ENCODE measurements at places on chromosomes 1 and 21.

DNA sequence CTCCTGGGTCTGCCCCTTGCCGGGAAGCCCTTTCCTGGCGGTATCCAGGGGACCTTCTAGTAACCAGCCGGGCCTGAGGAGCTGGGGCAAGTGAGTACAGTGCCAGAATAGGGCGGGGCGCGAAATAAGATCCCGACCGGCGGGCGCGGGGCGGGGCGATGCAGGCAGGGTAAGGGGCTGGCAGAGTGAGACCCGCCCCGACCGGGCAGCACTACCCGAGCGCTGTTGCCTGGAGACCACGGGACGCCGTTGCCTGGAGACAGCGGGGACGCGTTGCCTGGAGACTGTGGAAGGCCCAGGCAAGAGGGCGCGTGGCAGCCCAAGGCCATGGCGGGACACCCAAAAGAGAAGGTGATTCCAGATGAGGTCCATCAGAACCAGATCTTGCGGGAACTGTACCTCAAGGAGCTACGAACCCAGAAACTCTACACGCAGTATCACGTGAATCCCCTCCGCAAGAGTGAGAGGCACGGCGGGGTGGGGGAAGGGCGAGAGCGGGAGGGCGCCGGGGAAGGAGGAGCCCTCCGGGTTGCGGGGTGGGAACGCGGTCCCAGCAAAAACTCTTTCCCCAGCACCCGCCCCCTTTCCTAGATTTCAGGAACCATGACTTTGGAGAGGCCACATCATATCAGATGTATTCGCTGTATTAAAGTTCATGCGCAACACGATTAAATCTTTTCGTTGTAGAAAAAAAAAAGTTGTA, 24.3 kb downstream of the EBNA1BP2 start:
- DNase-seq: peak; percentile 5

GRCh38 chr1:15401391-15402055, 8.2 kb upstream of the EFHD2 start:
- no peak for DNase-seq

- no peak for DNase-seq
Measured at GRCh38 chr1:151371370-151372057, 991 bp downstream of the SELENBP1 start.

- peak; percentile 54 for DNase-seq
Measured at GRCh38 chr1:110783292-110783918, 89.5 kb upstream of the CD53 start.

DNA sequence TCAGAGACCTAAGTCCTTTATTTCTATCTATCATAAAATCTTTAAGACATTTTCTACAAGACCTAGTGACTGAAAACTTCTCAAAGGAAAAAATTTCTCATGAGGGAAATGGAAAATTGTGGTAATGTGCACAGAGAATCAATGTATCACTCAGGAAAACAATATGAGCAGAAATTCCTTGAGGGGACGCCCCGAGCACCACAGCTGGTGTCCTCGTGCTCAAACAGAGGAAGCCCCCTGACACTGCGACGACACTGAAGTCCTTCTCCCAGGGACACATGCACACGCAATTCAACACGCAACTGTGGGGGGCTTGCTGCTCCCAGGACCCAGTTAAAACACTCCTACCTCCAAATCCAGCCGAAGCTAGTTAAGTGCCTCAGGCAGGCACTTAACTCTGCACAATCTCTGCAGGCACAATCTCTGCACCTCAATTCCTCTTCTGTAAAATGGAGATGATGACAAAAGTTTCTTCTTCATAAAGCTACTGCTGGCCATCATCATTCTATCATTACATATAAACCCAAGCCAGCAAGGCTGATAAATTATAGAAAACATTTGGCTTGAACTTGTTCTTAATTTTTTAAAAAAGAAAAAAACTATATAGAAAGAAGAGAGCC, 16.0 kb downstream of the ZBTB17 start:
- no peak for DNase-seq

DNA sequence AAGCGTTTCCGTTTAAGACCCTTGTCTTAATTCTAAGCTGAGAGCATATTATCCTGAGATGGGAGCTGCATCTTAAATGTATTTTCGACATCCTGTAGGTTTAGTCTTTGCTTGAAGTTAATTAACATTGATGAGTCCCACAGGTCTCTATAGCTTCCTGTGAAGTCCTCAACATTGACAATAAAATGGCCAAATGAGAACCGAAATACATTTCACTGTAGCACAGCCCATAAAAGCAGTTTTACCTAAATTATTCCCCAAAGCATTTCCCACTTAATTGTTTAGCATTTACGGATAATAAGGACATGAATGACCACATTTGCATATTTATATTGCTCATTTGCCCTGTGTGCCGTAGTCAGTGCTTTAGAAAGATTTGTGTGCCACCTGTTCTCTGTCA, 116.4 kb downstream of the CRB1 start:
- no peak for DNase-seq

GRCh38 chr1:117696561-117696960, 90.7 kb downstream of the TENT5C start:
- DNase-seq: no peak

GRCh38 chr21:36788120-36788638, 89.3 kb downstream of the SIM2 start:
- no peak for DNase-seq

DNA sequence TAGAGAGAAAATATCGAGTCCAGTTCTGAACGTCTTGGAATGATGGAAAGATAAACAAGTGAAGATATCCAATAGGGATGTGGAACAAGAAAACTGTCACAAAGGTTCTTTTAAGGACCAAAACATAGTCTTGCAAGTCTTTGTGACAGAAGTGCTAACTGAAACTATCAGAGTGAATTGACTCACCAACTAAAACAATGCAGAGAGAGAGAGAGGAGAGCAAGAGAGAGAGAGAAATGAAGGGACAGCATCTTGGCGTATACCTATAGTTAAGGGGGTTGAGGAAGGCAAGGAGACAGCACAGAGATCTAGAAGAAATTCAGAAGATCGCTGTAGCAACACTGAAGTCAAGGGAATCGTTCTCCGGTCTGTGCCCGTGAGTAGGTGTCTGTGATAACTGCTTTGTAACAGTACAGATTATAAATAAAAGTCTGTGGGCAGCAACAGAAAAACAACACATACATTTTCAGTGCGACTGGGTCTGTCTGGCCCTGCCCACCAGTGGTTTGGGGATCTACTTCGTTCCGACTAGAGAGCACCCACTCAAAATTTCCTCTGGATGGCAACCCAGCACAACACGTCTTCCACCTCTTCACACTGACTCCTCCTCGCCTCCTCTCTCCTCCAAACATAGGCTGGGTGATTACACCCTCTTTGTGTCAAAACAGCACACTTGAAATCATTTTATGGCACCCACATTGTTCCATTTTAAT, 4.8 kb upstream of the COA6 start:
- DNase-seq: no peak

- no peak for DNase-seq
Measured at GRCh38 chr21:34623516-34623915, 8.6 kb upstream of the RCAN1 start.

DNA sequence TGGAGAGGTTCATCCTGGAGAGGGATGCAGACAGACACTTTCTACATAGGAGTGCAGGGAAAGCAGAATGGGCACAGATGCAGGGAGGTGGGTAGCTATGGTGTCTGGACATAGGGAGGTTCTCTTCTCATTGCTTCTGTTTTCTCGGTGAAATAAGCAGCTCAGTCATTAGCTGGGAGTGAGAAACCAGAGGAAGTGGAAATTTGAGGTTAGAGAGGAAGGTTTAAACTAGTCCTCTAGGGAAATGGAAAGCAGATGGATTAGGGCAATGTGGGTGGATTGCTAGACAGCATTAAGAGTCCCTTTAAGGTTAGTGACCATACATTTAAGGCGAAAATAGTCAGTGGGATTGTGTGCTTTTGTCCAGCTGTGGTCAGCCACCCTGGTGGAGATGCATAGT, 39.6 kb downstream of the MPZL1 start:
- DNase-seq: no peak

GRCh38 chr1:8145545-8146202, 119.6 kb upstream of the ERRFI1 start:
- no peak for DNase-seq

- no peak for DNase-seq
Measured at GRCh38 chr1:29396438-29397255, 160.3 kb downstream of the PTPRU start.

GRCh38 chr1:17768651-17769241, 13.6 kb downstream of the ACTL8 start:
- no peak for DNase-seq

GRCh38 chr1:147515045-147515869, 26.0 kb upstream of the BCL9 start:
- no peak for DNase-seq

GRCh38 chr1:25523542-25523941, 19.9 kb upstream of the LDLRAP1 start:
- no peak for DNase-seq

DNA sequence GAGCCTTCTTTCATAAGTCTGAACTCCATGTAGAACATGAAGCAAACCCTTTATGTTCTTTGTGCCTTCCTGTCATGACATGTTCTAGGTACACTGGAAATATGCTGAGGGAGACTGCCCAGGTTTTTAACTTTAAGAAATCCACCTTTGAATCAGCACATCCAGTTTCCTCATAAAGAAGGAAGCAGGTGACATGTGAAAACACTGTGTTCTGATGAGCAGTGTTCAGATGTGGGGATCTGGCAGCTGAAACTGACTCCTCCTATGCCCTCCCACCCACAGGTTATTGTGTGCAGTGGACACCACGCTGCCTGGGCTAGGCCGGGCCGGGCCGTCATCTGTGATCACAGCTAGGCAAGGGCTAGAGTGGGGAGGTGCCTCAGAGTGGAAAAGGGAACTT, 51.1 kb downstream of the CNN3 start:
- DNase-seq: no peak

- DNase-seq: peak; percentile 40
Measured at GRCh38 chr1:179867493-179868330, 9.9 kb downstream of the TOR1AIP2 start.

DNA sequence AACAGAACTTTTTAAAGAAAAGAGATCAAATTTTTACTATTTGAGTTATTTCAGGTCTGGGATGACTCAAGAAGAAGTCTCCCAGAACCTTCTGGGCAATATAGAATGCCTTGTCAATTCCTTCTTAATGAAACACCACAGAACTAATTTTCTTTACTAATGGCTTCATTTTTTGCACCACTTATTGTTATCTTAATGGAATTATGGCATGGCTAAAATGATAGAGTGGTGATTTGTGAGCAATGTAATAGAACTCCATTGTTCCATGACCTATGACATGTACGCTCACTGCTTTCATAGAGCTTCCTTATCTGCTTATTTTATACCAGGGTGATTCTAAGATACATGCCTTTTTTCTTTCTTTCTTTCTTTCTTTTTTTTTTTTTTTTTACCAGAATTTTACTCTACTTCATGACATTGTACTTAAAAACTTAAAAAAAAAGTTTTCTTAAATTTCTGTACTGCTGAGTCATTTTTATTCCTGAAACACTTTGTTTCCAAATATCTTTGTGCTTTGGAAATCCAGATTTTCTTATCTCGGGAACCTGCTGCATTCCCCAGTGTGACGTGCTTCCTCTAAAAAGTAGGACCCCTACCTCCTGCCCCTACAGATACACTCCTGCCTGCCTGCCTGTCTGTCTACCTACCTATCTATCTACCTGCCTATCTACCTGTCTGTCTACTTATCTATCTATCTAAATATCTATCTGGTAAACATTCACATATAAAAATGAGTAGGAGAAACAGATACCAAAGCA, 284.9 kb downstream of the PBX1 start:
- DNase-seq: no peak

GRCh38 chr1:12756768-12757413, 10.9 kb downstream of the CFAP107 start:
- DNase-seq: no peak

DNA sequence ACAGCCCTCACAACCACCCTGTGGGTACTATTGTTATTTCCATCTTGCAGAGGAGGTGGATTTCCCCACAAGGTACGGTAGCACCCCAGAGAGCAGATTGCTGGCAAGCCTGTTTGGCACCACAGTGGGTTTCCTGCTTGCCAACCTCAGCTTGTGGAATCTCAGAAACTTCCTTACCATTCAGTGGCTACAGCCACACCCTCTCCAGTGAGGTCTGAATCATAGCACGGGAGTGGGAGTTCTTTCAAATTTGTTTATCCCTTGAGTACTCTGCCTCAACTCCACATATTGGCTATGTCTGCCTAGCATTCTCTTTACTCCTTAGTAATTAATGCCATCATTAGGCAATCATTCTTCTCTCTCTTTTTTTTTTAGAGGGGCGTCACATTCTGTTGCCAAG, 162.1 kb downstream of the PTPRU start:
- no peak for DNase-seq

DNA sequence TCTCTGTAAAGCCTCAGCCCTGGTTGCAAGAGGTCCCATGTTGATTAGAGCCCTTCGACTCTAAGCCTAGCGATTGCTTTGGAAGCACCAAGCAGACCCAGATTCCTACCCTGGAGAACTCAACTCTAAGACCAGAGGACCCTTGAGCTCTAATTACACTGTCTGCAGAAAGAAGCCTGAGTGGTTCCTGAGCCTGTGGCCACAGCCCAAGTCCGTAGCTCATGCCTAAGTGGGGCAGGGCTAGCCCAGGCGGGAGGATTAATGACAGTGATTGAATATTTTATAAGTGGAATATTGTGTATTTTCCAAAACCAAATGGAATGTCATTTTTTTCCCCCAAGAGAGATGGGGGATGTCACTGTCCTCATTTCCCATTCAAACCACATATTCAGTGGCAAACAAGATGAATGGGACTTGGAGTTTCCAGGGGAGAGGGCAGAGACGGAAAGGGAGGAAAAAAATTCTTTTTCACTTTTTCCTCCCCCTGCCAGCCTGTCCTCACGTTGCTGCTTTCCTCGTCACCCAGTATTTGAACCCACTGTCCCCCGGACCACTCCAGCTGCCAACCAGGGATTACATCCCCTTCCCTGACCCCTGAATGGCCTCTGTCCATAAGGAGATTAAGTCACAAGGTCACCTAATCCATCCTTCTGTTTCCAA, 79.6 kb upstream of the CTTNBP2NL start:
- no peak for DNase-seq

DNA sequence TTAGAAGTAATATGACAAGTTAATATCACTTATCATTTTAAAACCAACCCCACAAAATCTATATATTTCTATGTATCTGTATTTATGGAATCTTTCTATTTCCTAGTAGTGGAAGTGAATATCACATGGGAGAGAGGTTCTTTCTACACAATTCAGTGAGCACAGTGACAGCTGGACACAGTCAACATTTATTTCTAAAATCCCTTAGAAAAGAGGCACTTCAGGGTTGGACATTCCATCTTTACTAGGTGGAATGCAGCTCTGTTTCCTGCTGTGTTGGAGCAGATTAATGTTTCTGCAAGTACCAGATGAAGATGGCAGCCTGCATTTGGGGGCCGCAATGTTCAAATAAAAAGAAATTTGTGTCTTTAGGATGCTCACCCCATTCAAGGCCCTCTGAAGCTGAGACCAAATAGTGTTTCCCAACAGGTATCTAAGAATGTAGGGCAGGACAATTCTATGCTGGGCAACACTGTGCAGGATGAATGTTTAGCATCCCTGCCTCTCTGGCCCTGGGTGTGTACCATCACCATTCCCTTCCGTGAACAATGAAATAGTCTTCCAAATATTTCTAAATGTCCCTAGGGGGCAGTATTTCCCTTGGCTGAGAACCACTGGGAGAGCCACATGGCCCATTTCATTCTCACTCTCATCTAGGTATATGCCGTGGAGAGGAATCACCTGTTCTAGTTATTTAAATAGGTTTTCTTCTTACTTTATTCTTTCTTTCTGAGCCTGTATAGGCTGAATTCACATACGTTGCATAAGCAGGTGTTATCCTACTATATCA, 394.8 kb downstream of the PRDM2 start:
- no peak for DNase-seq
